Camera-type eye (tissue), 1 donor: ENCODE measurements at places on chromosomes 13 and 19. TPM values are rescaled to one million over a fixed set of nuclear protein-coding genes. Genes with fewer than 3 reads are reported as not detected.

N4BP2L2 gene
- total RNA-seq: 376 TPM

MAU2 gene
- total RNA-seq: 88.7 TPM

GGN gene
- total RNA-seq: 0.16 TPM

SHANK1 gene
- 12.0 TPM for total RNA-seq

DOCK9 gene
- total RNA-seq: 118 TPM
